ENCODE measurements at places on chromosomes 6 and 20.

DNA sequence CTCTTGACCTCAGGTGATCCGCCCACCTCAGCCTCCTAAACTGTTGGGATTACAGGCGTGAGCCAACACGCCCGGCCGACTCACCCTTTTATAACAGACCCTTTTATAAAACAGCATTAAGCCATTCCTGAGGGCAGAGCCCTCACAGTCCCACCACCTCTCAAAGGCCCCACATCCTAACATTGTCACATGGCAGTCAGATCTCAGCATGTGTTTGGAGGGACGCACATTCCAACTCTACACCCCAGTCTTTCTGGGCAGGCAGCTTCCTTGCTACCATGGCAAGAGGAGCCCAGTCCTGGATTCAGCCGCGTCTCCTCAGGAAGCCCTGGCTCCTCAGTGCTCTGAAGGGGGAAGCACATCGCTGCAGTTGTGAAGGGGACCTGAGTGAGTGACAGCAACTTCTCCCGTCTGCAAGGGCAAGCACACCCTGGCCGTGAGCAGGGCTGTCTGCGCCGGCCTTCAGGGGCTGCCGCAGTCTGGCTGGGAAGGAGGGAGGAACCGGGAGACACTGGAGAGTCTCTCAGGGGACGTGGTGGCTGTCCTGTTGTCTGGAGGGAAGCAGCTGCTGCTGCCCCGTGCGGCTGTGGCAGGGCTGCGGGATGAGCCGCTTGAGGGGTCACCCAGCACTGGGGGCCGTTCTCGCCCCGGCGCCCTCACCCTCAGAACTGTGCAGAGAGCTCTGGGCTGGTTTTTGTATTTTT is 15.9 kb downstream of the OSBPL2 start:
- DNase-seq = no peak

- no peak for DNase-seq
These were observed 24.0 kb upstream of the LRRC1 start for GRCh38 chr6:53770780-53771249.

DNA sequence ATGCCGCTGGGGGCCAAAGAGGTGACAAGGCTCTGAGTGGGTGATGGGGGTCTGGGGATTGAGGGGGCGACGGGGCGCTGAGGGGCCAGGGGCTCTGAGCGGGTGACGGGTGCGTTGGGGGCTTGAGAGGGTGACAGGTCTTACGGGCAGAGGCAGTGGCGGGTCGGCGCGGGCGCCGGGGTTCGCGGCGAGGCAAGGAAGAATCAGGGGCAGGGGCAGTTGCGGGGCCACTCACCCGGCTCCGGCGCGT is 146 bp downstream of the ZNFX1 start:
- DNase-seq = no peak

DNA sequence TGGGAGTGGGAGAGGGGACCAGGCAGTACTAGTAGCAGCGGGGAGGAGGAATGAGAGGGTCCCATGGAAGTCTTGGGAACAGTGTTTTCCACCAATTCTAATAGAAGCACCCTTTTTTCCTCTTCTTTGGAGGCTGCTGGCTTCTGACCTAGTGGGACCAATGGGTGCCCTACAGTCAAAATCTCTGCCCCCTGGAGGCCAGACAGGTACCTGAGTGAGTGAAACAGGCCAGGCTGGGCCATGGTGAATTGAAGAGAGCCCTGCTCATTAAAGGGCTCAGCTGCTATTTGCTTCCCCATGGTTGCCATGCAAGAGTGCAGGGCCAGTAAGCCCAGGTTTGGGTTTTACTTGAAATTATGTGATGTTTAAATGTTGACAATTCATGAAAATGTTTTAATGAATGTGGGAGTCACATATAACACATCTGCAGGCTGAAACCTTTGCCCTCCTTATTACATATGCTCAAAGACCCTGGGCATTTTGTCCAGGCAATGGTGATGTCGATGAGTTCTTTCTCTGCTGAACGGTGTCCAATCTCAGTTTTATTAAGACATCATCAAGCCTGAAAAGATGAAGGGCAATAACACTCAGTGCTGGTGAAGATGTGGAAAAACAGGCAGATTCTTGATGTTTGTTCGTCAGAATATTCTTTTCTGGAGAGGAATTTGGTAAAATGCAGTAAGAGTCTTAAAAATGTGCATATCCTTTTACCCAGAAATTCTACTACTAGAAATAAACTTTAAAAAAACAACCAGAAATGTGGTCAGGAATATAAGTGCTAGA is 42.3 kb upstream of the OCSTAMP start:
- DNase-seq = no peak

GRCh38 chr20:8509809-8510208 is 377.7 kb downstream of the PLCB1 start:
- DNase-seq = no peak

GRCh38 chr6:71045296-71045695 is 88.4 kb upstream of the B3GAT2 start:
- no peak for DNase-seq

- DNase-seq = peak; percentile 65
These were observed 741 bp upstream of the PNISR start for GRCh38 chr6:99425647-99426450.

- no peak for DNase-seq
These were observed 53.4 kb downstream of the RALY start for GRCh38 chr20:34047010-34047687.

GRCh38 chr20:15902493-15902892 is 670.8 kb downstream of the KIF16B start:
- no peak for DNase-seq

DNA sequence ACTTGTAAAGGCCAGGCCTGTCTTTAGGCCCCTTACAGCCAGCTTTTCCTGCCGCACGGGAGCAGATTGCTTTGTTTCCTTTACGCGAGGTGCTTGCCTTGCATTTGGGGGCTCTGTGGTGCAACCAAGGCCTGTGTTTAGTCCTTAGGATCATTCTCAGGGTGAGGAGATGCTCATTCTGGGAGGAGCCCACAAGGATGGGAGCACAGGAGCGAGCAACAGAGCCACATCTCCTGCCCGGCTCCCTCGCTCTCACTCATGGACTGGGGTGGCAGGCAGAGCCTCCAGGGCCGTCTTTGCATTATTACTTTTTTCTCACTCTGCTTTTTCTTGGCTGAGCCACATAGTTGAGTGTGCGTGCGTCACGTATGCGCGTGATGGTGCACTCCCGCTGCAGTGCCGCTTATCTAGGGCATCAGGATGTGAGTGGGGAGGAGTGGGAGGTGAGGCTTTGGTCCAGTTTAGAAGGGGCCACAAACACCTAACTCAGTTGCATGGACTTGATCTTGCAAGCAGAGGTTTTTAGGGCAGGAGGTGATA is 19.1 kb downstream of the DYNLRB1 start:
- DNase-seq = no peak

- DNase-seq = peak; percentile 11
These were observed 256.4 kb downstream of the TMEM242 start for GRCh38 chr6:157066781-157067491.

DNA sequence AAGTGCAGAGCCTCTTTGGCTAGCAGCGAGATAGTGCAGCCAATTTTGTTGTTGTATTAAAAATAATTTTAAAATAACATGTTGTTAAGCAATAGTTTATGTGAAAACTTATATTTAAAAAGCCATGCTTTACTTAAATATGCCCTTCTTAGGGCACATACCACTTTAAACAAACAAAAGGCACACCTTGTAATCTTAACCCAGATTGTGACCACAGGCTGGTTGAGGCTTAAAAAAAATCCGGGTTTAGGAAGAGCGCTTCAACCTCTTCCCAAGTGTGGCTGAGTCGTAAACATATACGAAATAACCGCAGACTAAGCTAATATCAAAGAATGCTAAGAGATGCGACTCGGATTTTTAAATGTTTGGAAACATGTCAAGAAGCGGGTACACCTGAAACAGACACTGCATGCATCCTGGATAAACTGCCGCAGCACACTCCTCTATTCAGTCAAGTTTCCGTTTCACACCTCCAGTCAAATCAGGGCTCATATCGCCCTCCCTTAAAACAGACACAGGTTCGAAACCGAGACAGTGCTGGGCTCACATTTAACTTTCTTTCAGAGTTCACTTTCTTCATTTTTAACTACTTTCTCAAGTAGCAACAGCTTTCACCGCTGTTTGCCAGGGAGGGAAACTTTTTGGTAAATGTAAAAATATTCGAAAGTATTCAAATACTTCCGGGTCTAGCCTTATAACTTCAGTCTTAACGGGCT is 1.5 kb downstream of the DEK start:
- no peak for DNase-seq

DNA sequence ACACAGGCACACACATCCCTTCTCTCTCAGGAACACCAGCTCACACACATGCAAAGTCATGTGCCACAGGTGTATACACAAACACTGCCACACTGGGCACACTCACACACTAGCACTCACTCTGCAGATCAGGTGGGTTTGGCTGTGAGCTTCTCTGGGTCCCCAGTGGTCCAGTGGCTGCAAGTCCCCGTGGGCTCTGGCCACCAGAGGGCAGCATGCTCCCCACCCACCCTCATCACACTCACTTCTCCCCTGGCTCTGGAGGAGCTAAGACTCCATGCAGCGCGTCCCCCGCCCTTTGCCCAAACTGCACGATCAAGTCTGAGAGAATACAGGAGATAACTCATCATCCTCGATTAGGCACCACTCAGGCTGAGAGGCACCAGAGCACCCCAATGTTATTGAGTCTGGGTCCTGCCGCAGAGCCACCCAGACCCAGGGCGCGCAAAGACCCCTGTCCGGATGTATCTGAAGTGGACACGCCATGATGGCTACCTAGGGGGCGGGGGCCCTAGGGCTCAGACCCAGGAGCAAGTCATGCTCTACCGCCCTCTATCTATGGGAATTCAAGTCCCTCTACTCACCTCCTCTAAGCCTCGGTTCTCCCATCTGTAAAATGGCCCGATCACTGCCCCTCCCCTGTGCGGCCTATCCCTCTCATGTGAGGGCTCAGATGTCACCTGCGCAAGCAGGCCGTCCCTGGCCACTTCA is 90.5 kb downstream of the GRM4 start:
- peak; percentile 69 for DNase-seq

DNA sequence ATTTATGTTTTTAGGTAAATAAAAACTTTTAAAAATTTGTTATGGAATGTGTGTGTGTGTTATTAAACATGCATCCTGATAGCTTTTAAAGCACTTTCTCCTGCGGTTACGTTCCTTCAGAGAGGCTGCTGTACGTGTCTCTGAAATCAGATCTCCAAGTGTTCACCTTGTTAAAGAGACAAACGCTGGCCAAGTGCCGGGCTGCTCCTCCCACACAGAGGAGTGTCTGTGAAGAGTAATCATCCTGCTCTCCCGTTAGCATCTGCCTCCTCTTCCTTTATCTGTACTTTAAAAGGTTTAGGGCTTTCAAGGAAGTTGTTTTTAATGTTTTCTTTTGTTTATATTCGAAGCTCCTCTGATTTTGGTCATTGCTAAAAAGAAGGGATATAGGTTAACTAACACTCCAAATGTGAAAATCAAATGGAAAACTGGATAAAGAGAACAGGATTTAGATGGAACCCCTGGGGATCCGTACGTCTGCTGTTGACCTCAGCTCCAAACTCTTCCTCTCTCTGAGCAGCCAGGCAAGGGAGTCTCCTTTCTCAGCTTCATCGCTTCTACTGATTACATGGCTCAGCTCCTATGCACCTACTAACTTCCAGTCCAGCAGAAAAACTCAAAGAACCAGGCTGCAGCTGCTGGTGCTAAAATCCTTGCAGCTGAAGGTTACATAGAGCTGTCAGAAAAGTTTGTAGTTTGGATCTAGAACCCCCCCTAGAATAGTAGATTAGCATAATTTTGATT is 20.0 kb downstream of the IRF4 start:
- no peak for DNase-seq

DNA sequence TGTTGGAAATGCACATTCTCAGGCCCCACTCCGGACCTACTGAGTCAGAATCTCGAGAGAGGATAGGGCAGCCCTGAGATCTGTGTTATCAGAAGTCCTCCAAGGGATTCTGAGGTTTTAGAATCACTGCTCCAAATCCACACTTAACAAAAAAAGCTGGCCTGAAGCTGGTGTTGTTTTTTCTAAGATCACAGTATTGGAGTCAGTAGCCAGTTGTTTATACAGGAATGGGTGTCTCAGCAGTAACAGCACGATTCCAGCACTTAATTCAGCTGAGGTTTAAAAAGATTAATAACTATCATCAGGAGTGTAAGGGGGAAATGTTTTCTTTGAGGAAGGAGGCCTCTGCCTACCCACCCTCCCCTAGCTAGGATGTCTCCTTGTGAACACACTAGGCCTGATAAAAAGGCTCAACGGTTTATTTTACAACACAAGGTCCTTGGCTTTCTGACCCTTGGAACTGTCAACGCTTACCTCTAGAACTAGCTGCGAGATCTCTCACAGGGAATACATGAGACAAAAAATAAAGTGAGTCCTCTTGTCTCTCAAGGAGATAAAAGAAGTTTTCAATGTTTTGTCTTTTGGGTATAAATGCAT is 505.4 kb downstream of the CD83 start:
- DNase-seq = no peak

- DNase-seq = peak; percentile 96
These were observed 40.2 kb upstream of the FAM50B start for GRCh38 chr6:3808759-3809514.

DNA sequence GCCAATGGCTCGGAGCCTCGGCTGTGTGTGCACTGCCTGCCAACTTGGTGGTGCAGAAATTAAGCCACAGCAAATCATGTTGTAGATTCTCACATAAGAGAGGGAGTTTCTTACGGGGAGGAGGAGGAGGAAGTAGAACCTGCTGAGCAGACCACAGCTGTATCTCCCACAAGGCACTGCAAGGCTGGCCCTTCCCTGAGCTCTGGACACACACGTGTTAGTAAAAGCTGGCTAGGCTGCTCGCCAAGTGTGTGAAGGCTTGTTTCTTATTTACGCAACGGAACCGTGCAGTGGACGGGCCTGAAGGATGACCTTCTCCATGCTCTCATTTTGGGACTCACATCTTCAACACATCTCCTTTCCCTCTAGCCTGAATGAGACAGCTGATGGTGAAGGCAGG is 15.7 kb upstream of the QKI start:
- DNase-seq = no peak

DNA sequence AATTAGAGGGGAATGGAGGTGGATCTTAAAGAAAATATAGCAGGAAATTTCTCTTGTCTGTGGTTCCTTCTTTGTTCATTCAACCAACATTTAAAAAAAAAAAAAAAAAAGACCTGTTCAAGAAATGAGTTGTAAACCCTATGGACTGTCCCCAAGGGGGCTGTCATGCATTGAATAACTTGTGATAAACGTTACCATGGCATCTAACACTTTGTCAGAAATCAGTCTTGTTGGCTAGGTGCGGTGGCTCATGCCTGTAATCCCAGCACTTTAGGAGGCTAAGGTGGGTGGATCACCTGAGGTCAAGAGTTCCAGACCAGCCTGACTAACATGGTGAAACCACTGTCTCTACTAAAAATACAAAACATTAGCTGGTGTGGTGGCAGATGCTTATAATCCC is 381.7 kb downstream of the BCKDHB start:
- DNase-seq = no peak

DNA sequence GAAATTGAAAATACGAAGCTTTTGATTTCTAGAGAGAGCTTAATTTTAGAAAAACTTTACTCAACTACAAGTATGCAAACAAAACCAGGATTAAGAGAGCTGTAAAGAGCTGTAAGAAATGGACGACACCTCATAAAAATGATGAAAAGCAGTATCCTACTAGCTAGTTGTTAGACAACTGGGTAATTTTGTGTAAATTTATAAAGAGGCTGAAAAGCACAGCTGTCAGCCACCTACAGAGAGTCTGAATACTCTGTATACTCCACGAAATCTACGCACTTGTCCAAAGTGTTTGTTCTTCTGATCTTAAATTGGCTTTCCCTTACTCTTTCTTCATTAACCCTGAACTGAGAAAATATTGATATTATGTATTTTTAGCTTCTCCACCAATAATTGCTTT is 808.4 kb upstream of the EPHA7 start:
- no peak for DNase-seq

GRCh38 chr6:139623372-139623771 is 248.9 kb upstream of the CITED2 start:
- no peak for DNase-seq

GRCh38 chr20:61683721-61684120 is 382.0 kb downstream of the TAF4 start:
- DNase-seq = no peak
